Gastroesophageal sphincter (tissue), 4 donors: ENCODE measurements at places on chromosomes 6 and 20.

DNA sequence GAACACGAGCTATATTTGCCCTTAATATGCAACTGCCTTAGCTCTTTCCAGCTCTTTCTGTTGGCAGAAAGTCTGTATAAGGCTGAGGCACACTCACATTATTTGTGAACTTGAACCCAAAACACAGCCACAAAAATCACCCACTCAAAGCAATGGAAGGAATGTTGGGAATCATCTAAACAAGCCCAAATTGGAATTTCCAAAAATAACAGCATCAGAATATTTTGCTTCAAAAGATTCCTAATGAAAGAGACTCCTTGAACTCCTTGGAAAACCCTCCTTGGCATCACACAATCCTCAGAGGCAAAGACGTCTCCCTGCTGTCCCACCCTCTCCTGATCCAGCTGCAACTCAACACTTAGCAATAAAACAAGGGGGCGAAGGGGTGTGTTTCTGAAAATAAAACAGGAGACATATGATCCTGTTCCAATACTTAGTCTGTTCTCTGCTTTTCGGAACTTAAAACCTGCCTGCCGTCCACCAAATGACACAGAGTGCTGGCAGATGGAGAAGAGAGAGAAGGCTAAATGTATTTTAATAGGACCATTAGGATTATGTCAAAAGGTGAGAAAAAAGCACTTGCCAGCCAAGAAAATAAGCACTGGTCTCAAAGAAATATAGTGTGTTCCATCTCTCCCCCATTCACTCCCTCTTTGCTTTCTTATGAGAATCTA is 320.7 kb upstream of the JARID2 start:
- no peak for ATAC-seq

- ATAC-seq: no peak
These were observed 55.1 kb downstream of the ORC3 start for GRCh38 chr6:87645080-87645479.

GRCh38 chr6:139591075-139591865 is 216.8 kb upstream of the CITED2 start:
- peak; percentile 44 for ATAC-seq

DNA sequence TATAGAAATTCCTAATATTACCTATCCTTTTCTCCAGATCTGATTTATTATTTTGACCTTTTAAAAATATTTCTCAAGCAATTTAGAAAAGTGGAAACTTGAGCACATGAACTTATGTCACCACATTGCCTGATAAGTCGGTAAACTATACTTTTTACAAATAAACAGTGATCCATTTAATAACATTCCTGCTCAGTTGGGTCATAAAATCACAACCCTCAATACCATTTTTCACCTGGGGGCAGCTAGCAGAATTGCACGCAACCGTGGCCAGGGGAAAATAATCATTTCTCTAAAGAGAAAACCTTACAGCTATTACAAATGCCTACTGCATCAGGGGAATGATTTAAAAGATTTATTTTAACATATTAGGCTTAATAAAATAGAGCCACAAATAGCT is 614.5 kb downstream of the PHF3 start:
- ATAC-seq: no peak

- no peak for ATAC-seq
These were observed 17.0 kb upstream of the SAMD3 start for GRCh38 chr6:130239755-130240154.

DNA sequence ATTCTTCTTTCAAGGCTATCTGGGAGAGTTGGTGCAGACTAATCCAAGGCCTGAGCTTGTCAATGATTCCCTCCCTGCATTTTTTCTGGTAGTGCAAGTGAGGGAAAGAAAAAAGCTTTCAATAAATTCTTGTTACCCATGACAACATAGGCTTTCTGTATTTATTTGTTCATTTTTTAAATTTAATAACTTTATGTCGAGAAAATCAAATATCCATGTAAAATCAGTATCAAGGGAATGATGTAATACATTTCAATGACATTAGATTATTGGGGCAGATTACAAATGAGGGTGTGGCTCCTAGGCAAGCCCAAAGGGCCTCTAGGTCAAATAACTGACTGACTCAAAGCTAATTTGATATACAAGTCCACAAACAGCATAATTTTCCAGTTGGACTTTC is 104.0 kb downstream of the GJA1 start:
- no peak for ATAC-seq

- ATAC-seq: peak; percentile 43
These were observed 60.9 kb downstream of the SAMD3 start for GRCh38 chr6:130161683-130162404.

- ATAC-seq: no peak
These were observed 14.3 kb downstream of the PARD6B start for GRCh38 chr20:50745634-50746137.

GRCh38 chr6:147441751-147442150 is 66.7 kb upstream of the SAMD5 start:
- ATAC-seq: no peak

GRCh38 chr20:33394718-33395117 is 6.6 kb downstream of the CDK5RAP1 start:
- ATAC-seq: no peak
